ENCODE measurements at places on chromosomes 4 and X.
A peak's percentile ranks its signal among the peaks of the same experiment; 100 is the strongest.

DNA sequence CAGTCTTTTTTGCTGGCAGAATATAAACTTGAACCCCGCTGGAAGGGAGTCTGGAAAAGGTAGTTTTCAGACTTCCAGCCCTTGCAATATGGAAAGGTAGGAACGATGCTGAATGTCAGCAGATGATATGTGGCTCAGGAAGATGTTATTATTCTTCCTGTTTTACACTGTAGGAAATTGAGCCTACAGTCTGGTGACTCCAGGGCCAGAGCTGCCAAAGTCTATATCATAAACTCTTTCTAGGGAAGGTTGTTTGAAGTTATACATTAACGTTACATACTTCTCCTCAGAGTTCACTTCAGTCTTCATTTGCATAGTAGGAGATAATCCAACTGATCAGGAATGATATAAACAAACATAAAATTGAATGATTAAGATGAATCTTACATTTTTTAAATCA lies 141.3 kb downstream of the FAT4 start:
- no peak for DNase-seq

GRCh38 chrX:38929966-38930421 lies 128.7 kb downstream of the MID1IP1 start:
- no peak for DNase-seq

GRCh38 chr4:63607169-63607872 lies 801.9 kb downstream of the TECRL start:
- DNase-seq, result no peak

GRCh38 chr4:10690185-10690907 lies 5.8 kb upstream of the CLNK start:
- DNase-seq, result no peak

DNA sequence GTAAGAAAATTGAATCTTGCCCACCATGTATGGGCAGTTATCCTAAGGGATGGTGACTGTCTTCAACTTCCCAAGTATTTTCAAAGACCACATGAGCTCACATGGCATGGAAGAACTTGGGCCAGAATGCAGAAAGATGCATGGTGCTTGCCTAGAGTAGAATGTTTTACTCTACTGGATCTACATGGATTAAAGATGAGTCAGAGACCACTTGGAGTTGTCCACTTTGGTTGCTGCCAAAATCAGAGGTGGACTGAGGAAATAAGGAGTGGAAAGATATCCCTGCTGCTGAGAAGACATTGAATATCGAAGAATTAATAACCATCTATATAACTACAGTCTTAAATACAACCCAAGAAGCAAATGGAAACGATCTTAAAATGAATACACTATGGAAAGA lies 498.1 kb downstream of the NLGN4X start:
- no peak for DNase-seq

DNA sequence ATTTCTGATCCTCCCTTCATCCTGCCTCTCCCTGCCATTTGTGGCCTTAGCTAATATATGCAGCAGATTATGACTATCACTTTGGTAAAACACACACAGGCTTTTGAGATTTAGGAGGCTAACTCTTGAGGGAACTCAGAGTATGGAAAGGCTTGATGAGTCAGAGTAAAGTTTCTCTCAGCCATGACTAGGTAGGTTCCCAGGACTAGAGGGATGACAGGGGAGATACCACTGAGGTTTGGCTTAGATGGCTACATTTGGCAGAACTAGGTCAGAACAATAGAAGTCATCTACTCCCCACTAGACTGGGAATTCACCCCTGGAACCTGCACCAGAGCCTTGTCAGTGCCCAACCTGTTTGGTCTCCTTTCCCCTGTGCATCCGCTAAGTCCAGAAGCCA lies 585.7 kb downstream of the TLL1 start:
- no peak for DNase-seq

GRCh38 chr4:88419874-88420273 lies 37.0 kb upstream of the HERC5 start:
- DNase-seq, result no peak

- DNase-seq, result no peak
Measured at GRCh38 chr4:37967736-37968135, 7.5 kb downstream of the PTTG2 start.

- no peak for DNase-seq
Measured at GRCh38 chr4:130026185-130026584, 930.2 kb downstream of the C4orf33 start.

- no peak for DNase-seq
Measured at GRCh38 chr4:176277162-176277904, 8.3 kb upstream of the ASB5 start.

- DNase-seq, result no peak
Measured at GRCh38 chr4:116501954-116502353, 583.4 kb downstream of the TRAM1L1 start.

GRCh38 chrX:16445166-16445752 lies 204.7 kb upstream of the S100G start:
- DNase-seq, result peak; percentile 26

- no peak for DNase-seq
Measured at GRCh38 chr4:11545651-11546050, 117.0 kb upstream of the HS3ST1 start.

- no peak for DNase-seq
Measured at GRCh38 chr4:173243917-173244658, 75.5 kb downstream of the GALNT7 start.

DNA sequence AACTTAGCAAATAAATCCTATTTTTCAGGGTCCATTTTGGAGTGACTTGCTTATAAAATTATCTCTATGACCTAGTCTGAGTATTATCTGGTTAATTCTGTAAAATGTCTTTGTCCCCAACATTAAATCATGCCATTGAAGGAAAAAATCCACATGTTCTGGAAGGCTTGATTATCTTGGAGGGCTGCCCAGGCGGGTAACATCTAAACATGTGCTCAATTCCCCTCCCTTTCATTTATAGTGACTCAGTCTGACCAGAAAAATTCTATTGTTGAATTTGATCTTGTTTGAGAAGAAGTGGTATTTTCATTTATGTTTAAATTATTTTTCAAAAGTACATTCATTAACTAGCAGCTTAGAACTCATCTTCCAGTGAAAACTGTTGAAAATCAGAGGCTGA lies 55.4 kb upstream of the SLC10A7 start:
- no peak for DNase-seq

DNA sequence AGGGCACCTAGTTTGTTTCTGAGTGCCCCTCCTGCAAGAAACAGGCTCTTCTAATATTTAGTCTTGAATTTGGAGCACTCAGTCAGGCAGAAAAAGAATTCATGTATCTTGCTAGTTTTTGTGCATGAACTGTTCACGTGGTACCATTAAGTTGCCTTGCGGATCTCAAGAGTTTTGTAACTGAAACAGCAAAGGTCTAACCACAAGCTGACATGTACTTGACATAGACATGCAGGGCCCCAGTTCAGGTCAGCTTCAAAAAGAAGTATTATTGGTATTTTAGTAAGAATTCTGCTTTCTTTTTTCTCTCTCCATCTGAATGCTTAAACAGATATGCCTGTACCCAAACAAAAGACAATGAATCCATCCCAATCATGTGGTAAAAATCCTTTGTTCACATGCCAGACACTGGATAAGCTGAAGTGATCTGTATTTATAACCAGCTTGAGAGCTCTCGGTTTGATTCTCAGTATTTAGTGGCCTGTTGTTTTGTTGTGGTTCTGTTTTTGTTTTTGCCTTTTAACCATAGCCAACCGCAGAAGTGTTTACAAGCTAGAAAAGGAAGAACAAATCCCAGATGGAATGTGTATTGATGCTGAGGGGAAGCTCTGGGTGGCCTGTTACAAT lies 13.0 kb downstream of the RGN start:
- DNase-seq, result no peak

GRCh38 chrX:137684591-137684990 lies 118.7 kb downstream of the ZIC3 start:
- no peak for DNase-seq

DNA sequence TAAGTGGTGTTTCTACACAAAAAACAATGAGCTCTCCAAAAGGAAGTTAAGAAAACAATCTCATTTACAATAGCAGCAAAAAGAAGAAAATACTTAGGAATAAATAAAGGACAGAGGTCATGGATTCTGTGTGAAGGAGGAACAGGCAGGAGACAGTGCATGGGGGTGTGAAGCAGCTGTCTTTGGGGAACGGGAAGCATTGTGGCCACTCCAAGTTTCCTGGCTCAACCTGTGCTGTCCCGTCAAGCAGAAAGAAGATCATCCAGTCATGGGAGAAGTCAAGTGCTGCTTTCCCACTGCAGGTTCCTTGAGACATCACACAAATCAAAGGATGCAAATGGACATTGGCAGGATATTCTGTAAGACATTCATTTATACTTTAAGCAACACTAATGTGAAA lies 66.1 kb upstream of the MAML3 start:
- DNase-seq, result no peak
